ENCODE measurements at places on chromosomes 6 and 20.

GRCh38 chr6:55443238-55444134, 116.2 kb downstream of the GFRAL start:
- no peak for DNase-seq

DNA sequence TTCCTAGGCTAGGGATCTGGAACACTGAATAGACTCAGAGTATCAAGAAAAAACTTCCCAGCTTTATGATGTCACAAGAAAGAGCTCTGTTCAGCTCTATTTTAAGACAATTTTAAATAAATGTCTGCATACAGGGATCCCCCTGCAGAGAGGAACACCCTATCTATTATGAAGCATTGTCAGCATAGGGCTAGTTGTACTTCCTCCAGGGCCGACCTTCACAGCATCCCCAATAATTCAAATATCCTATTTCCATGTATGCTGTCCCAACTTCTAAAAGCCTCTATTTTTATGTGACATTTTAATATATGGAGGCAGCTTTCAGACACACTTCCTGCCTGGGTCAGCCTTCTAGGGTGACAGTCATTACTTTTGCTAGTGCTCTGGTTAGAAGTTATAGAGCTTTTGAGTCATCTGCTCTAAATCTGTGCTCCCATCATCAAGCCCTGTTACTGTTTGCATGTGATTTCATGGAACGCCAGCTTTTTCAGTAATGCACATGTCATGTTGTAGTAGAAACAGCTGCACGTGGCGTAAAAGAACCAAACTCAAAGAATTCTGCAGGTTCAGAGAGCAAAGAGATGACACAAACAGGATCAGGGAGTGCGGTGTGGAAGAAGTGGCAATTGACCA, 189.2 kb downstream of the ADGB start:
- no peak for DNase-seq

DNA sequence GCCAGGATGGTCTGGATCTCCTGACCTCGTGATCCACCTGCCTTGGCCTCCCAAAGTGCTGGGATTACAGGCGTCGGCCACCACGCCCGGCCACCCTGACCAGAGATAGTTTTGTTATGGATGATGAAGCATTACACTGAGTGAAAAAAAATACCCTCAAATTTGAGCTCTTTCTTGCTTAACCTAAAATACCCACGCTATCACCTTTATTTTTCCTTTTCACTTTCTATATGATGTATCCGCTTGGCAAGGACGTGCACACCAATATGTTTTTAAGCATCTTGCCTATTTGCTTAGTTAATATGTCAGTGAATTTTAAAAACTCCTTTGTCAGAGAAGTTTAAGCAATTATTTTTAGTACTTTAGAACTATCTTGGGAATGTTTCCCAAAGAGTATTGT, 150.4 kb downstream of the INSM1 start:
- no peak for DNase-seq

- DNase-seq: no peak
These were observed 44.5 kb upstream of the RPS6KA2 start for GRCh38 chr6:166671434-166672081.

DNA sequence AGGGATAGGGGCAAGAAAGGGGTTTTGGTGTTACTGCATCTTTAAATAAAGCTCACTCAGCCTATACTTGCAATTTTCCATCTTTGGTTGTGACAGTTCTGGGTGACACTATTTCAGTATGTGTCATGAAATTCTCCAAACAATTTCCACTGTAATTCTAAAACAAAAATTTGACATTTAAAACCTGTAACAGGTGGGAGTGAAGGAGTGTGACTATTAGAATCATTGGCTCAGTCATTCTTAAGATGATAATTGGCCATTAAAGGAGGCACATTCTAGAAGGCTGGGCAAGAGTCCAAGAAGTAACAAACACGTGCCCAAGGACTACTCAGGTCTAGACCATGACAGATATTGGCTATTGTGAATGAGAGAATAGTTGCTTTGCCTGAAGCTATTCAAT, 153.3 kb upstream of the ARG1 start:
- DNase-seq: no peak

GRCh38 chr6:149963462-149964307, at the start of gene ULBP1:
ULBP1 (plus strand) TSS chr6:149963943; CDS start chr6:149964050, 107 bp downstream.
- DNase-seq: peak; percentile 93

GRCh38 chr20:10634683-10635411, 39.0 kb downstream of the JAG1 start:
- DNase-seq: no peak

GRCh38 chr6:86937219-86938079, at the start of gene HTR1E:
HTR1E (plus strand) TSS chr6:86937528; CDS start chr6:87015335, 77,807 bp downstream.
- DNase-seq: peak; percentile 95

DNA sequence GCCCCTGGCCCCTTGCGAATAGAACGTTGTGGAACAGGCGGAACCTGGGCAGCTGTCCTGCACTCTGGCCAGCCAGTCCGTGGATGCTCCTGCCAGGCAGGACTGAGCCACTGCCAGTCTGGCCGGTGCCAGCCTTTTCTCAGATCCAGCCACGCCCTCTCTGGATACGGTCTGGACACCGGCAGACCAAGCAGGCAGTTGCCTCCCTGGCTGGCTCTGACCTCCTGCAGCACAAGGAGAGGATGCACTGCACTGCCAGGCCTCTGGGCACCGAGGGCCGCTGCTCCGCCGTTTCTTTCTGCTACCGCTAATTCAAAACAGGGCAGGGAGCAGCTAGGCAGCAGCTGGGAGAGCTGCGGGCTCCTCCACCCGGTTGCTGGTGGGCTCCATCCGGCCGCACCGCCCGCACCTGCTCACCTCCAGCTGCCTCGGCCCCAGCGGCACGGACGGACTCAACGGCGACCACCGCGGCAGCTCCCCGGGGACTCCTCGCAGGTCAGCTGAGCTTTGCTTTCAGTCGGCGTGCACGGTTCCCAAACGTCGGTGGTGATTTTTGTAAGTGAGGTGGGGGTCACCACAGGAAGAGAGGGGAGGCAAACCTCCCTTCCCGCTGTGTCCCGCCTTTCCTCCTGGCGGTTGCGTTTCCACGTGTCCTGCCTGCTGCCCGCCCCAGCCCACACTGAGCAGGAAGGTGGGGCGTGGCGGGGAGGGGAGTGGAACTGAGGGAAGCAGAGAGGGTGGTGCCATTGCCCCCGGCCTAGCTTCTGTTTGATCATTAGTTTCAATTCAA, 30.3 kb upstream of the AFDN start:
- peak; percentile 55 for DNase-seq

GRCh38 chr6:143166247-143166695, 105.6 kb downstream of the AIG1 start:
- no peak for DNase-seq

- peak; percentile 83 for DNase-seq
These were observed at the start of gene BMP7 for GRCh38 chr20:57266291-57267157. BMP7 (minus strand) TSS chr20:57266641; CDS start chr20:57266122, 519 bp downstream.
